ENCODE measurements at places on chromosomes 1 and 21.

- DNase-seq = no peak
Observed at GRCh38 chr1:82606546-82606945, 805.8 kb downstream of the ADGRL2 start.

GRCh38 chr1:225990705-225991464 is 8.3 kb downstream of the SDE2 start:
- DNase-seq = no peak

- no peak for DNase-seq
Observed at GRCh38 chr1:57101209-57101608, 135.4 kb upstream of the C8B start.

GRCh38 chr1:197314682-197315081 is 46.6 kb downstream of the CRB1 start:
- DNase-seq = no peak

DNA sequence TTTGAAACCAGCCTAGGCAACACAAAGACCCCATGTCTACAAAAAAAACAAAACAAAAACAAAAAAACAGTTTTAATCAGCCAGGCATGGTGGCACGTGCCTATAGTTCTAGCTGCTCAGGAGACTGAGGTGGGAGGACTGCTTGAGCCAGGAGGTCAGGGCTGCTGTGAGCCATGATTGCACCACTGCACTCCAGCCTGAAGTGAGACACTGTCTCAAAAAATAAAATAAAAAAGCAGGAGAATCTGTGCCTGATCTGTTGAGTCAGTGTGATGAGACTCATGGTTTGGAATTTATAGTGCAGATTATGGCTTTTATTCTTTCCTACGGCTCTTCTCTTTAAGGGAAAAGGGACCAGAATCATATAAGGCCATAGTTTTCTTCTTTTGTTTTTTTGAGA is 16.5 kb downstream of the TRIT1 start:
- DNase-seq = no peak

All from CD8-positive, alpha-beta T cell (primary cell).